CMK (cell line): ENCODE measurements at places on chromosomes 12 and 14.

- DNase-seq = no peak
Observed at GRCh38 chr12:122986258-122986871, 5.9 kb downstream of the ARL6IP4 start.

GRCh38 chr14:64508215-64508776 lies 3.7 kb downstream of the ZBTB1 start:
- DNase-seq = no peak

GRCh38 chr12:103712216-103712615 lies 125.1 kb downstream of the STAB2 start:
- DNase-seq = no peak

DNA sequence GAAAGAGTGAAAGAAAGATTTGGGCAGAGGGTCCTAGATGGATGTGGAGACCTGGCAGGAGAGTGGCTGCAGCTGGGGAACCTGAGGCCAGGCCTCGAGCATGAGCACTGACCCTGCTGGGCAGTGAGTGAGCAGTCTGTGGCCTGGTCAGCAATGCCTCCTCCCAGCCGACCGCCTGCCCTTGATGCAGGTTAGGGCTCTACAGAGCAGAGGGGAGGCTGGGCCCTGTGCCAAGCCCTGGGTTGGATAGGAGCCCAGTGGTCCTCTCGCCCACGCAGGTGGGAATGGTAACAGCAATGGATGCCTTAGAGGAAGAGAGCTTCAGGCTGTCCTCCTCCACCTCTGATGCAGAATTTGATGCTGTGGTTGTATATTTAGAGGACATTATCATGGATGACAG lies 59.8 kb downstream of the RAB35 start:
- DNase-seq = no peak

DNA sequence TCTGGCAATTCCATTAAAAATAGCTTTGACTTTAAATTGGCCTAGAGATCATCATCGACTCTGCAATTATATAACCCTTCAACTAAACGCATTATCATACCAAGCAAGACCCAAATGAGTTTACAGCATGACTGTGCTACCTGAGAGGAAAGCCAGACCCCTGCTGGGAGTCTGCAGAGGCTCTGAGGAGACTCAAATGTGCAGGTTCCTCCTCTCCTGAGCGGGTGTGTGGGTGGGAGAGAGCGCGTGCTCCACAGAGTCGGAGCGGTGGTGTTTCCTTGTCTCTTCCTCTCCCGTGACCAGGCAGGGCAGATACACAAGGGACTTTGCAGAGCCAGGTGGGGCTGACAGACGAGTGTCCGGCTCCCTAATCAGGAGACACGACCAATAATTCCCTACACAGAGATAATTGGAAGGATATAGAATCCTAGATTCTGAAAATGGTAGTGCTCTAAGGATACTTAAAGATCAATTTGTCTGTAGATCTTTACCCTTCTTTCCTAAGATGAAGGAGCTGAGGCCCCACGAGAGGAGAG lies 74.1 kb downstream of the SLC8A3 start:
- no peak for DNase-seq

GRCh38 chr12:110312581-110313360 lies 31.7 kb downstream of the ATP2A2 start:
- DNase-seq = no peak

DNA sequence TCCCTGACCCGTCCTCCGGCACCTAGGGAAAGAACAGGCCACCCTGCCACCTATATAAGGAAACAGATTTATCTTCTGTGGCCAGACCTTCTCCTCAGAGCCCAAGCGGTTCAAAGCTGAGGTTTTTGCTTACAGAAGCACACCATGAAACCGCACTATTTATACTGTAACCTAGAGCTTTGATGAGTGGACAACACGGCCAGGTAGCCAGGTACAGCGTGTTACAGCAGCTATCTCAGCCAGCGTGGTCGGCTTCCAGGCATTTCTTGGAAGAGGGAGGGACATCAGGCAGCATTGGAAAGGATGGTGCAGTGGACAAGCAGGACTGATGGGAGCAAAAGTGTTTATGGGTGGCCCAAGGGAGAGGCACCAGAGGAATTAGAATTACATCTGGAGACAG lies 34.4 kb downstream of the TTC7B start:
- DNase-seq = no peak

- no peak for DNase-seq
Observed at GRCh38 chr12:113940357-113941207, 25.5 kb downstream of the RBM19 start.

- no peak for DNase-seq
Observed at GRCh38 chr12:116538076-116538591, 21.0 kb upstream of the MAP1LC3B2 start.

- DNase-seq = no peak
Observed at GRCh38 chr12:57958061-57958657, 16.8 kb downstream of the ATP23 start.

DNA sequence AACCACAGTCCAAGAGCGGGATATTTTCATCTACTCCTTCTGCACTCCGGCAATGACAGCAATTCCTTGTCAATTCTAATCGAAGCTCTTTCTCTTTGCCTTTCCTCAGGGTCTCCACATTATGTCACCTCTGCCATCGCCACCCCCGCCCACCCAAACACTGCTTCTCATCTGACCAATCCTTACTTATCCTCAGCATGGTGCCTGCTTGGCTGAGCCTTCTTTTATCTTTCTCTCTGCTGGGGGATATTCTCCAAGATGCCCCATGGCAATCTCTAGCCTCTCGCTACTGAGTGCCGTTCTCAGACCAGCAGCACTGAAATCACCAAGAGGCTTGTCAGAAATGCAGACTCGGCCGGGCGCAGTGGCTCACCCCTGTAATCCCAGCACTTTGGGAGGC lies 100.6 kb downstream of the PTPRB start:
- no peak for DNase-seq

- DNase-seq = no peak
Observed at GRCh38 chr12:27999521-27999920, 27.0 kb upstream of the PTHLH start.

DNA sequence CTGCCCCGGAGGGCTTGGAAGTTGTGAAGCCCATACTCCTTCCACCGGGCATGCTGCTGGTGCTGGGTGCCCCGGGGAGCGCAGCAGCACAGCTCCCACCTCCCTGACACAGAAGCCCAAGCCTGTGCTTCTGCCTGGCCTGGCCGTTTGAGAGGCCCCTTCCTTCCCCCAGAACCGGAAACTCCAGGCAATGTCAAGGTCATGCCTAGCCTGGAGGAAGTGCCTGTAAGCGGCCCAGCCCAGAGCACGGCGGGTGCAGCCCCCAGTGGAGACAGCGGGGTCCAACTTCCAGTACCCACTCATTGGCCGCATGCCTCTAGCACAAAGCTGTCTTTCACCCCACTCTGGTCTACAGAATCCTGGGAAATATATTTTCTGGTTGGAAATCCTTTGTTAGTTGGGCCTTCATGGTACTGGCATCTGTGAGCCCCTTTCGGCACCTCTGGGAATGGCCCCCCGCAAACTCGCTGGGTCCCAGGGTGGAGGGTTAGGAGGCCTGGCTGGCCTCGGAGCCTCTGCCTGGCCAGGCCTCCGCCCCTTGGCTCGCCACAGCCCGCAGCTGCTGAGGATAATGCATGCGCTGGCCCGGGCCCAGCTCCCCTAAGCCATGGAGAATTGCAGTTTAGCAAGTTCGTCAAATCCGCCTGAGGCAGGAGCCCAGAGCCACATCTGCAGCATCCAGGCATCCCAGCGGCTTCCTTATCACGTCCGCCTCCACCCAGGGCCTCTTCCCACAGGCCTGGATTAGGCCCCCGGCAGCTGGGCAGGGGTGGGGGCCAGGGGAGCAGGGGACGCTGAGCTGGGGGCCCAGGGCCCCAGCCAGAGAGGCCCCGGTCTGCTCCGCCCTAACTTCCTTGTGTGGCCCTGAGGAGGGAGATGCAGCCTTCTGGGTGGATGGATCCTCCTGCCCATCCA lies 48.9 kb upstream of the DLK1 start:
- DNase-seq = peak; percentile 94

- DNase-seq = no peak
Observed at GRCh38 chr12:24522736-24523135, 426.2 kb downstream of the BCAT1 start.

- no peak for DNase-seq
Observed at GRCh38 chr14:77603654-77604255, 12.7 kb downstream of the SPTLC2 start.

- no peak for DNase-seq
Observed at GRCh38 chr14:34693228-34693939, 21.0 kb downstream of the CFL2 start.
